GM18507 (cell line): ENCODE measurements at places on chromosomes 3 and 15.

- no peak for DNase-seq
Measured at GRCh38 chr15:95853350-95853749, 477.1 kb upstream of the NR2F2 start.

- DNase-seq: no peak
Measured at GRCh38 chr3:126300761-126301481, 56.3 kb downstream of the KLF15 start.

GRCh38 chr15:56672721-56673120 is 60.6 kb downstream of the ZNF280D start:
- no peak for DNase-seq

DNA sequence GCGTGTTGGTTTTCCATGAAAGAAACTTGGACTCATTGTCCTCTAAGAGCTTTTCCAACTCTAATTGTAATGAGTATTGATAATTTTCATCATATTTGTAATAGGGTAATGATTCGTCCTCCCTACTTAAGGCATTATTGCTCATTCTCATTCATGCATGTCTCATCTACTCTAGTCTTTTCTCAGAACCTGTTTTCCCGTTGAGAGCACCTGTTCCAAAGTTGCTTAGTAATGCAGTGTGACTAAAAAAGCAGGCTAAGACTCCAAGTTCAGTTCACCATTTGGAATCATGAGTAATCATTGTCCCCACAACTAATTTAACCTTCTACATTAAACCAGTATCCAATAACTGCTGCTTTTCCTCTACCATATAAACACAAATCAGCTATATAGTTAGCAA is 84.0 kb downstream of the FILIP1L start:
- no peak for DNase-seq

DNA sequence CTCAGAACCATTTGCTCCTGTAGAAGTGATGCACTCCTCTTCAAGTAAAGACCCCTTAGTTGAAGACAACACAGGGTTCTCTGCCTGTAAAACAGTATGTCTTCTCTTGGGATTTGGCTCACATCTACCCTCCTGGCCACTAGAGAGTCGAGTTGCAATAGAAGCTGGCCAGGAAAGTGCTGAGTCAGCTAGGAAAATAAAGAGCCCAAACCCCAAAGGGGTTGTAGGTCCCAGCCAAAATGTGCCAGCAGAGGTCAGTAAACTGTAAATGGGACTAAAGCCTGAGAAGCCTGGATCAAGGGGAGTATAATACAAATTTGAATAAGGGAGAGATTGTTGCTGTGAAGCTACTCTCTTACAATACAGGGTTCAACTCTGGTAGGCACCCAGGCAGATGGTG is 37.2 kb upstream of the THBS1 start:
- no peak for DNase-seq

DNA sequence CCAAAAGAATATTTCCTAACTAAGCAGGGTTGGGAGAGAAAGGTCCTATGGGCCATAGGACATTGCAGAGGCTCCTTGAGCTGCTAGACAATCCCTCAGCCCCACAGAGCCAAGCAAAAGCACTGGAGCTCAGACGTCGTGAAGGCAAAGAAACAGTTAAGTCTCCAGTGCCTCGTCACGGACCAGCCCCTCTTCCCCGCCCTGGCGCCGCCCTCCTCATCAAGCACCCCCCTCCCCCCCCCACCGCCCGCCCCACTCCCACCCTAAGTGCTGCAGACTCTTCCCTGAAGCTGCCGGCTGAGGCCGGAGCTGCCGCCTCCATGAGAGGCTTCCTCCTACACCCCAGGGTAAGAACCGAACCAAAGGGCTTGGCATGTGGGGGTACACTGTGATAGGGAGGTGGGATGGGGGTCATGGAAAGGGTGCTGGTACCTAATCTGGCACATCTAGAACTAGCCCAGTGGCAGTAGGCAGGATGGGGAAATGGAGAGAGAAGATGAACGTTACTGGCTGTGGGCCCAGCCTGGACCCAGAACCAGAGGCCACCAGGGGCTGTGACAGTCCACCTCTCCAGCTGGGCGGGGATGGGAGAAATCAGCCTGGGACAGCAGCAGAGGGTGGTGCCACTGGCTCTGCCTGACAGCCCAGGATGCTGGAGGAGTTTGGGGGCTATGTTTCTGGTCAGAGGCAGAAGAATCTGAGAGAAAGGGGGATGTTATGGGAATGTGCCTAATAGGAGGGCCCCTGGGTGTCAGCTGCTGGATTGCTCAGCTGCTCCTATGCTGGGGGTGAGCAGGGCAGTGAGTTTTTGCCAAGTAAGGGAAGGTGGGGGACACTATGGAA is at the start of gene MAP1A:
Gene MAP1A (plus strand): TSS at position 255 of the 843 bp plus-strand sequence. CDS start 3,866 bp downstream, outside the sequence.
- DNase-seq: no peak

GRCh38 chr3:45425237-45425933 is 37.0 kb downstream of the LARS2 start:
- DNase-seq: no peak

GRCh38 chr3:44301746-44302145 is 36.8 kb upstream of the TCAIM start:
- DNase-seq: no peak

- no peak for DNase-seq
Measured at GRCh38 chr15:48459571-48460442, 128.6 kb downstream of the DUT start.

- DNase-seq: no peak
Measured at GRCh38 chr3:182633186-182633585, 160.1 kb upstream of the ATP11B start.

GRCh38 chr3:146157325-146158060 is 3.5 kb downstream of the PLOD2 start:
- no peak for DNase-seq

GRCh38 chr15:48974882-48975281 is 11.2 kb upstream of the SHC4 start:
- DNase-seq: no peak

DNA sequence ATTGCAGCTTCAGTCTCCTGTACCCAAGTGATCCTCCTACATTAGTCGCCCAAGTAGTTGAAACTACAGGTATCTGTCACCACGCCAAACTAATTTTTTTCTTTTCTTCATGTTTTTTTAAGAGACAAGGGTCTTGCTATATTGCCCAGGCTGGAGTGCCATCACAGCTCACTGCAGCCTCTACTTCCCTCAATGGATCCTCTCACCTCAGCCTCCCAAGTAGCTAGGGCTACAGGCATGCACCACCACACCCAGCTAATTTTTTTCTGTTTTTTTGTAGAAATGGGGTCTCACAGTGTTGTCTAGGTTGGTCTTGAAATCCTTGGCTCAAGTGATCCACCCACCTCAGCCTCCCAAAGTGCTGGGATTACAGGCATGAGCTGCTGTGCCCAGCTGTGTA is 89.5 kb downstream of the ZNF609 start:
- no peak for DNase-seq

- DNase-seq: no peak
Measured at GRCh38 chr3:197297002-197297401, 1.4 kb downstream of the DLG1 start.

- DNase-seq: no peak
Measured at GRCh38 chr3:79461129-79461792, 306.5 kb downstream of the ROBO1 start.

- DNase-seq: no peak
Measured at GRCh38 chr3:27675287-27675686, 46.8 kb downstream of the EOMES start.

DNA sequence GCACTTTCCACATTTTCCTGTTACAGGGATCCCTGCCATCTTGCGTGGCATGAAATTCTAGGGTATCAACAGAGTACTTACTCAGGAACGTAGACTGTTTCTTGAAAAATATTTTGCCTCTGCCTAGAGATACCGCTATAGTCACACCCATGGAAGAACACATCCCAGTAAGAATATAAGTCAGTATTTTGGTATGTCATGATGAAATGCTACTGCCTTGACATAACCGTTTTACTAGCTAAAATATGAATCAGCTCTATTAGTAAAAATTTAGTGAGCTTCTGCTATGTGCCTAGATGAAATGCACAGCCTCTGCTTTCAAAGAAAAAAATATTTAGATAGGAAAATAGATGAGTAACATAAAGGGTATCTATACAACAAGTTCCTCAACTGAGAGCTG is 276.4 kb downstream of the TBC1D5 start:
- DNase-seq: no peak

DNA sequence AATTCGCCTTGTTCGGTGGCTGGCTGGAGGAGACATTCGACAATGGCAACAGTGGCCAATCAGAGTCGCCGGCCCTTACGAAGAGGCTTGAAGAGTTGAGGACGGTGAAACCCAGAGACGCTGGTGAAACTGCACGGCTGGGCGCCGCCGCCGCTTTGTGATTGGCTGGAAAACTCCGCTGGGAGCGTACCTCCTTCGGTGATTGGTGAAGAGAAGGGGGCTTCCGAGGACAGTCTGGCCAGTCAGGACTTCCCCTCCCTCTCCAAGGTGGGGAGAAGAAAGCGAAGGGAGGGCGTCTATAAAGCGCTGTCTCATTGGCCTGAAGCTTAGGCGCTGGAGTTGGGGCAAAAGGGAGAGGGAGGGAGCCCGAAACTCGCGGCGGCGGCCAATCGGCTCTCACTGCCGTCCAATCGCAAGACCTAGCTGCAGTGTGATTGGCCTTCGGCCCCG is 554 bp upstream of the GSK3B start:
- DNase-seq: no peak

DNA sequence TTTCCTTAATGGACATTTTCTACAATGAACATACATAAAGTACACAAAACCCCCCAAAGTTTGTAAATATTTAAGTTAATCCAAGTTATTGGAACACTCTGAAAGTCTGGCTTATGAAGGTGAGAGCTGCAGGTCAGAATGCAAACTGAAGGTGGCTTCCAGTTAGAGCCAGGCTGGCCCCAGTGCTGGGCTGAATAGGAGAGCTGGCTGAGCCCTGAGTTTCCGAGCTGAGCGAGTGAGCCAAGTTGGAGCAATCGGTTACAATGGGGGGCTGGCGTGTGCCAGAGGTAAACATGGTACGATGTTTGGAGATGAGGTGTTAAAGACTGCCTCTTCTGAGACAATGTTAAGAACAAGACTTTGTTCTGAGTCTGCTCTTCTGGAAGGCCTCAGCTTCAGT is 230.8 kb upstream of the MCTP2 start:
- DNase-seq: no peak

DNA sequence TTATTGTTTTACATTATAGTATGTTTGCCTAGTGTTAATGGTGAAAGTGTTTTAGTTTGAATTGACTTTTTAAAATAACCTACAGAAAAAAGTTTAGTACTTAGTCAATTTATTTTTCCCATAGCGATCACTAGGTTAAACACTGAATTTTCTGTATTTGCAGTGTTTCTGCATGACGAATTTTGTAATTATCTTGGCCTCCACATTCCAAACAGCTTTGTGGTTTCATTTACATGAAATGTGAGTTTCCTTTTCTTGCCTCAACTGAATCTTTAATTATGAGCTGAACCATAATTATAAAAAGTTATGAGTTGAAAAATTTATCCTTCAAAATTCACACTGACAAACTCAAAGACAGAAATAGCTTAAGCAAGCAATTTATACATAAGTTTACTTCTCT is 235.5 kb downstream of the CTNNB1 start:
- DNase-seq: no peak

DNA sequence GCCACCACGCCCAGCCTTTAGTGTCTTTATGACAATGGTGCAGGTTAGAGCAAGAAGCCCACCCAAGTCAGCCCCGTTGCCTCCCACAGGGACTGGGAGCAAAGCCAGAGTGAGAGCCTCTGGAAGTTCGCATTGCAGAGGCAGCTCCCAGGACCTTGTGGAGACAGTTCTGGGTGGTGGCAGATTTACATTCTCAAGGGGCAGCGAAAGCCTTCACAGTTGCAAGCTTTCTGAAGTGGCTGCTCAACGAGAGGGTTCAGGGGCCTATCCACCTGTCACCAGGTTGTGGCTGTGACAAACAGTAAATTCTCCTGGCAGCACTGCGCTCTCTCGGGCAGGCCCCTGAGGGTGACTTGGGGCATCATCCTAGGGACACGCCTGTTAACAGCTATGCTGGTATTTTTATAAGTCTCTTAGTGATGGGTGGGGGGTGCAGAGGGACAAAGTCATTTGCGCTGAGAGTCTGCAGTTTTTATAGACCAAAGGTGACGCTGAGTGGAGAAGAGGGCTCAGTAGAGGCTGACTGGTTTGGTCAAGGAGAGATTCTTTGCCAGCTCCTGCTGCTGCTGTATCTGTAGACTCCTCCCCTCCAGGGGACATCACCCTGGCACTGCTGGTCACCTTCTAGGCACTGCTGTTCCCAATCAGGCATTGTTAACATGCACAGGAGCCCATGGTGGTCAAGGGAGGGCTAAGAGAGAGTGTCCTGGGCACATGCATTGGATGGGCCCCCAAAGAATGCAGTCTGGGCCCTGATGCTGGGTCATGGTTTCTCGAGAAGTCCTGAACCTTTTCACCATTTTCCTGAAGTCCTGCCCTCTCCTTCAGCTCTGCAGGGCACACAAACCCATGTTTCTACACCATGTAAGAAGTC is 57.5 kb upstream of the KLF13 start:
- DNase-seq: no peak

DNA sequence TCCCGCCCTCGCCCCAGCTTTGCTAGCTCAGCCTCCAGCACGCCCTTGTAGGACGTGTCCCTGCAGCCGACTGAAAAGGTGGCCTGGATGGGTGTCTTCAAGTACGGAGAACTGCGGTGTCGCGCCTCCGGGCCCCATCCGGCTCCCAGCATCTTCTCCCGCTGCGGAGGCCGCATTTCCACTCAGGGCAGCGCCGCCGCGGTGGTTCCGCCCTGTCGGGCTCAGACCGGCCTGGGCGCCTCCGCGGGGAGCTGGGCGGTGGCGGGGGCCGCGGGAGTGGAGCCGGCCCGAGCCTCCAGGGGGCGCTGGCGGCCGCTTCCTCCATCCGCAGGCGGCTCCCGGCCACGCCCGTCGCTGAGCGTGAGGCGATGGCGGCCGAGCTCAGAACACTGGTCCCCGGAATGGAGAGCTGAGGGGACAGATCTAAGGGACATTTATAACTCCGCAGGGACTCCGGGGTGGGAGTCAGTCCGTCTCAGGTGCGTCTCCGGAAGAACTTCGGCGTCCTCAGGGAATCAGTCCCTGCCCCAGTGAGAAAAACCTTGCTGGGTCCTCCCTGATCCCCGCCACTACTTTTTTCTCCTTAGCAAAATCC is 13.6 kb upstream of the SMCO1 start:
- peak; percentile 81 for DNase-seq

DNA sequence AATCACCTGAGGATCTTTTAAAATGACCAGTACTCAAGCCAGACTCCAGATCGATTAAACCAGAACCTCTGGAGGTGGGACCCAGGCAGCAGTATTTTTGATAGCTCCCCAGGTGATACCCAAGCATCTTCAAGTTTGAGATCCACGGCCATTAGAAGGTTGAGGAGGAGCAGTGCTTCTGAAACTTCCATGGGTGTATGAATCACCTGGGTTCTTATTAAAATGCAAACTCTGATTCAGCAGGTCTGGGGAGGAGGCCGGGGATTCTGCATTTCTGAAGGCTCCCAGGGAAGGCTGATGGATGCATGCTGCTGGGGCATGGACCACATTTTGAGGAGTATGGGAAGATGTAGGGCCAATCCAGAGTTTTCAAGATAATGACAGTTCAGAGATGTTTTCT is 55.4 kb downstream of the ATG7 start:
- DNase-seq: no peak

DNA sequence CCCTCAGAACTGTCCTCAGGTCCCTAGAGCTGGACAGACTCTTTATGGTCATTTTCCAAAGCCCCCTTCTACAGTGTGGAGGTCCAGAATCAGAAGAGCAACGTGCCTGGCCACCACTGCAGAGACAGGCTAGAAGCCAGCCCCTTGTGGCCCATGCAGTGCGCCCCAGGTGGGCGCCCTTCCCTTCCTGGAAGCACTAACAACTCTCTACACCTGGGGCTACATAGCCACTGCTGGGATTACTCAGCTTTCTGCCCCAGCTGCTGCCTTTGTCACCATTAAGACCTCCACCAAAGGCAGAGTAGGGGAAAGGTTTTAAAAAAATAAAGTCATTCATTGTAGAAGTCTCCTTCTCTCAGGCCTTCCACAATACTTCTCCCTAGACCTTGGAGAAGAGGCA is 2.3 kb downstream of the RASGRP1 start:
- no peak for DNase-seq
